ENCODE measurements at places on chromosomes 12 and 14.

- no peak for DNase-seq
Observed at GRCh38 chr12:26727482-26728204, 105.4 kb downstream of the ITPR2 start.

DNA sequence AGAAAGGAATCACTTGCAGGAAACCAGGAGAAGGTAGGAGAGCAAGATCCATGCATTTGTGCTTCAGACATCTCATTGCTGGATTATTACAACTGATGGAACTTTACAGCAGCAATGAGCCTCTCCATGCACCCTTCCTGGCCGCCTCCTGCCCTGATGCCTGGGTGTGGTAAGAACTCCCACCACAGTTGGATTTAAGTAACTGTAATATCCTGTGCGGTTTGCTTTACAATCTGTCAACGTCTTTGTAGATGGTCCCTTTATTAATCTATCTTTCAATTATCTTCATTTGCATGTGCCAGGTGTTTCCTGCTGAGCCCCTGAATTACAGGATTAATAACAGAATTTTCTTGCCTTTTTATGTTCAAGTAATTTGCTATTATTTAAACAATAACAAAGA is 1300.5 kb upstream of the TMEM132C start:
- DNase-seq = no peak

GRCh38 chr12:60921541-60921940 is 1325.7 kb downstream of the SLC16A7 start:
- DNase-seq = no peak

- DNase-seq = no peak
Observed at GRCh38 chr14:47678157-47678556, 2.8 kb upstream of the MDGA2 start.

DNA sequence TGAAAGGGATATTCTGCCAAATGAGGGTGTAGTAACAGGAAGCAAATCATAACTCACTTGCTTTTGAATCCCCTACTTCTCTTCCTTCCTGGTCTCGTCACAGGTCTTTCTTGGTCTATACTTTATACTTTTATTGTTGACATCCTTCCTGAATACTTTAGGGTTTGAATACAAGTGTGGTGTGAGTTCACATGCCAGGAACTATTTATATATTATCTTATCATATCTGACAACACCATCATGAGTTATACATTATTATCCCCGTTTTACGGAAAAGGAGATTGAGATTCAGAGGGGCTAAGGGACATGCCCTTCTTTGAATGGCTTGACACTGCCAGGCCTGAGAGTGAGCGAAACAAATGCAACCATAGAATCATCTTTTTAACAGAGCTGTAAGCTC is 33.0 kb upstream of the TSPAN8 start:
- no peak for DNase-seq

- no peak for DNase-seq
Observed at GRCh38 chr12:63090716-63091115, 60.3 kb downstream of the AVPR1A start.

- no peak for DNase-seq
Observed at GRCh38 chr12:118034429-118035189, 18.1 kb downstream of the RFC5 start.

GRCh38 chr12:112307317-112308011 is 74.8 kb downstream of the HECTD4 start:
- no peak for DNase-seq

DNA sequence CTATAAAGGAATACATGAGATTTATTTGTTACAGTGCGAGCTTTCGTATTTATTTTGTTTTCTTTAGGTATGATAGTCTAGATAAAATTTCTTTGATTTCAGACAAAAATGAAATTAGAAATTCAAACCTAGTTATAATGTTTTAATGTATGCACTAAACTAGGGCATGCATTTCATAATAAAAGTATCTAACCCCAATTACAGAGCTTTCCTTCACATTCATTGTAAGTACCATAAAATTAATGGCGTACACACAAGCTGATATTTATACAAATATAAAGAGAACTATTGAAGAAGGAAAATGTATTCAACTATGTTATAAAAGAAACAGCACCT is 120.2 kb downstream of the GXYLT1 start:
- no peak for DNase-seq

DNA sequence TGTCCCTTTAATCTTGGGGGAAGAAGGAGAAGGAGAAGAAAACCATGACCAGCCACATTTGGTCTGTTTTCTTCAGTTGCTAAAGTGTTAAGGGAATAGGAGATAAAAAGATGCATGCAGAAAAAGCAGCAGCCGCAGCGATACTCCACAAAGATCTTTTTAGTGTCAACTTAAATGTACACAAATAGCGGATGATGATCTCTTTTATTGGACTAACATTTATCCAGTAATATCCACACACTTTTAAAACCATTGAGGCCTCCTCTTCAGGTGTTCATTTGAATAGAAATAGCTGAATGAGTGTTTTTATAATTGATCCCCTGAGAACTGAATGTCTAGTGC is 83.5 kb downstream of the PAPOLA start:
- DNase-seq = no peak

GRCh38 chr12:10131111-10131690 is 1.2 kb upstream of the CLEC7A start:
- no peak for DNase-seq

- DNase-seq = no peak
Observed at GRCh38 chr14:53450871-53451270, 297.7 kb upstream of the DDHD1 start.

DNA sequence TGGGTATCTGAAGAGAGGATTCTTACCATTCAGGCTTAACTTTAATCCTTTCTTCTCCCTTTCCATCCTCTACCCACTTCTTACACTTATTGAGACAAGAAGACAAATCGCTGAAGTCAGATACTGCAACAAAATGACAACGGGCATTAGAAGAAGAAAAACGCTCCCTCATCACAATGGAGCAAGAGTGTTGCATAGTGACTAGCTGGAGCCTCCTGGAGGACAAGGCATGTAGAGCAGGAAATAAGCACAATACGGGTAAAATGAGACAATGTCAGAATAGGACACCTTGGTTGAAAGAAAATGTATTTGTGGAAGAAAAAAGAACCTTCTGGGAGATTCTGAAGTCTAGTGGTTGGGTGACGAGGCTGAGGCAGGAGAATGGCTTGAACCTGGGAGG is 501.0 kb downstream of the RERGL start:
- no peak for DNase-seq

GRCh38 chr14:36515896-36516718 is 3.9 kb downstream of the NKX2-1 start:
- no peak for DNase-seq

DNA sequence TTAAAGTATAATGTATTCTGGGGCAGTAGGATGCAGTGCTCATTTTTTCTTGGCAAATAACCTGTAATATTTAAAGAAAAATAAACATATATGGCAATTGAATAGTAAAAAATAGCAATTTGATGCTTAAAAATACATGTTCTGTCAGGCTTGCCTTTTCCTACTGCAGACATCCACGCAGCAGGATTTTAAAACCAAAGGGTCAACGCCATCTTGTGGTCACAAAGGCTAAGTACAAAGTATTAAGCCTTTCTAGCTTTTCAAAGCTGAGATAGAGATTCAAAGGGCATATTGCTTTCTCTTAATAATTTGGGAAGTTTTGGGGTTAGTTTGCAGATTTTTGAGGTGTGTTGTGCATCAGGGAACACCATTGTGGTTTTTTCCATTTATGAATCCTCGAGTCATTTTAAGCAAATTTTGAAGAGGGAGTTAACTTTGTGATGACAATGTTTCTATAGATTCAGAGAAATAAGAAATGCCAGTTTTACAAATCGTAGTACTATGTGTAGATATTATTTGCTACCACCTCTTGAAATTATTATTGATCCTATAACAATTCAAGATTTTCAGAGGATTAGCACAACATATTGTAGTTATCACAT is 4.7 kb upstream of the CCER1 start:
- no peak for DNase-seq

- no peak for DNase-seq
Observed at GRCh38 chr12:75525263-75525662, 13.9 kb upstream of the KRR1 start.

GRCh38 chr14:72416892-72417291 is 477.0 kb downstream of the DPF3 start:
- no peak for DNase-seq

- no peak for DNase-seq
Observed at GRCh38 chr12:94769047-94769420, 118.7 kb upstream of the TMCC3 start.

- no peak for DNase-seq
Observed at GRCh38 chr14:101071493-101071906, 168.0 kb upstream of the RTL1 start.

DNA sequence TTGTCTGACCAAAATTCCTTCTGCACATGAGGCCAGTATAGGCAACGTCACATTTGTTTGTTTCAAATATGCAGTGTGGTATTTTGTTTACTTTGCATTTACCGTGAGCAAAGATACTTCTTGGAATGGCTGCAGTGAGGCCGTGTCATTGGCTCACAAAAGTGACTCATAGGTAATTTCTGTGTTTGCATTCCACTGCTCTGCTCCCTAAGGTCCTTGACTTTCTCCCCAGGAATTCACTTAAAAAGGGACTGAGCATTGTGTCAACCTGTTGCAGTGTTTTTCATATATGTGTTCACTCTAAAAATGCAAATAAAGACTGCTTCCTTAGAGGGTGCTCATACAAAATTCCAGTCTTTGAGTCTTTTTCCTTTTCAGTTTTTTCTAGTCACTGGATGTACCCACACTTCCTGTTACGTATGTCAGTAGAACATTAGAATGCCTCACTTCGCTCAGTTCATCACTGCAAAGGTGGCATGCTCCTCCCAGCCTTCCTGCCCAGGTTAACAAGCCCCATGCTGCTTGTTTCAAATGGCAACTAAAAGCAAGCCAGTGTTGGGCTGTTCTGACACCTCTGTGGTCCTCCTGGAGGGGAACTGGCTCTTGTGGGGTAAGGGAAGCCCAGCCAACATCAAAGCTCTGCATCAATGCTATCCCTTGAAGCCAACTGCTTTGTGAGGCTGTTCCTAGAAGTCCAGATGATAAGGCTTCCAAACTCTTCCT is 9.1 kb downstream of the C12orf76 start:
- no peak for DNase-seq

- DNase-seq = no peak
Observed at GRCh38 chr12:27094726-27095125, 12.3 kb upstream of the C12orf71 start.

- no peak for DNase-seq
Observed at GRCh38 chr14:56753396-56753795, 56.9 kb downstream of the OTX2 start.

GRCh38 chr12:114272071-114272470 is 133.9 kb downstream of the TBX5 start:
- no peak for DNase-seq

DNA sequence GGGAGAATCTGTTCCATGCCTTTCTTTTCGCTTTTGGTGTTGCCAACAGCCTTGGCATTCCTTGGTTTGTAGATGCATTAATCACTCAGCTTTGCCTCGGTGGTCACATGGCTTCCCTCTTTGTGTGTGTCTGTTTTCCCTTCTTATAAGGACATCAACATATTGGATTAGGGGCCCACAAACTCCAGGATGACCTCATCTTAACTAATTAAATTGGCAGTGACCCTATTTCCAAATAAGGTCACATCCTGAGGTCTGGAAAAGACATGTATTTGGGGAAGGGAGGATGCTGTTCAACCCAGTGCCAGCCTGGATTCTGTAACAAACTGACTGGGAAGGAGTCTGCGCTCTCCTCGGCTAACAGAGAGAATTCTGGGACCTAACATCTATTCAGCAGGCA is 365.7 kb upstream of the FKBP4 start:
- no peak for DNase-seq

DNA sequence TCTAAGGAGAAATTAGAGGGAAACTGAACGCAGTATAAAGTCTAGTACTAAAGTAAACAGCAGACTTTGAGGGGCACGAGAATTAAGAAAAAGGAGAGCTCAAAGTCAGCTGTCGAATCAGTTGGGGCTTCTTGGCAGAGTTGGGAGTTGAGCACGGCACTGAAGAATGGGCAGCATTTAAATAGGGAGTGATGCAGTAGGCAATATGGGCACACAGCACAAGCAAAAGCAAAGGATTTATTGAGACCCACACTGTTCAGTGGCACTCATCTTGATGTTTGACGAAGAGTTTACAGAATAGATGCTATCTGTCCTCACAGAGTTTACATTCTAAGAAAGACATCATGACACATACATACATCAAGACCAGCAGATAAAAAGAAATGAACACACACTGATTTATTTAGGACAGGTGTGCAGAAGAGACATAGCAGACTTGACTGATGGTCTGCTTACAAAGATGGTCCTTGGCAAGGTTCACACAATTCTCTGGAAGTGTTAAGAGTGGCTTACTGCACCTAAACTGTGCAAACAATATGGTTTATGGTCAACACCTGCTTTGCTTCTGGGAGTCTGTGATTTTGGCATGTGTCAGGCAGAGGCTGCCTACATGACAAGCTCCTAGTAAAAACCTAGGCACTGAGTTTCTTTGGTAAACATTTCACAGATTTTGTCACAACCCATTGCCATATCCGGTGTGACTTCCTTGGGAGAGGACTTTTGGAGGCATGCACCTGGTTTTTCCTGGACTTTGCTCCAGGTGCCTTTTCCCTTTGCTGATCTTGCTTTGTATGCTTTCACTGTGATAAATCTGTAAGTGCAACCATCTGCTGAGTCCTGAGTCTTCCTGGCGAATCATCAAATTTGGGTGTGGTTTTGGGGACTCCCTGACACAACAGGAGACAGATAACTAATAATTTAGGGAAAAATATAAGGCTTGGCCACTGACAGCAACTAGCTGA is 26.3 kb downstream of the ALKBH1 start:
- DNase-seq = no peak

GRCh38 chr12:109697877-109698468 is 15.7 kb upstream of the FAM222A start:
- no peak for DNase-seq

GRCh38 chr12:16606991-16607390 is 1.0 kb upstream of the LMO3 start:
- DNase-seq = no peak

DNA sequence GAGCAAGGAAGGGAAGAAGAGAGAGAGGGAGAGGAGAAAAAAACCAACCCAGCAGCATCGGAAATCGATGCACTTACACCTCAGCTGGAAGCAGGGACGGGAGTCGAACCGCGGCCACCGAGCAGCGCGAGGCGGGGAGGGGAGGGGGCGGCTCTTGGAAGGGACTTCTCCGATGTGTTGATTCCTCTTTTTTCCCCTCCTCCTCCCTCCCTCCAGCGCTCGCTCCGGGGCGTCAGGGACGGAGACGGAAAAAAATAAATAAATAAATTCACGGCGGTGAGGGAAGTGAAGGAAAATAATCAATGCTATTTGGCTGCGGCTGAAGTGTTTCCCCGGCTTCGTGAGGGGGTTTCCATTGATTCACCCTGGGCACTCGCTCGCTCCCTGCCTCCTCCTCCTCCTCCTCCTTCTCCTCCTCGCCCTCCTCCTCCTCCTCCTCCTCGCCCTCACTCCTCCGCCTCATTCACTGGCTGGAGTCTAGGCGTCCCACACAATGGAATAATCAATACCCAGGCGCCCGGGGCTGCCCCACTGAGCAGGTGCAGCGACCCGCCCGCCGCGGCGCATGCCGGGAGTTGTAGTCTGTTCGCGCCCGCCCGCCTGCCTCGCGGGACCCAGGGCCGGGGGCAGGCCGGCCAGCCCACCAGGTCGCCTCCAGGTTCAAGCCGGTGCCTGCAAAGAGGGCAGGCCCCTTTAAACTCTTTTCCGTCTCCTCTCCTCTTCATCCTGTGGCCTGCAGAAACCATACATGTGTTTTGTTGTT is at the start of gene ZFHX2:
Gene ZFHX2 (minus strand): TSS at position 500 of the 763 bp plus-strand sequence. CDS start 16,440 bp downstream, outside the sequence.
- peak; percentile 45 for DNase-seq
